ENCODE measurements at places on chromosomes 4 and X.

DNA sequence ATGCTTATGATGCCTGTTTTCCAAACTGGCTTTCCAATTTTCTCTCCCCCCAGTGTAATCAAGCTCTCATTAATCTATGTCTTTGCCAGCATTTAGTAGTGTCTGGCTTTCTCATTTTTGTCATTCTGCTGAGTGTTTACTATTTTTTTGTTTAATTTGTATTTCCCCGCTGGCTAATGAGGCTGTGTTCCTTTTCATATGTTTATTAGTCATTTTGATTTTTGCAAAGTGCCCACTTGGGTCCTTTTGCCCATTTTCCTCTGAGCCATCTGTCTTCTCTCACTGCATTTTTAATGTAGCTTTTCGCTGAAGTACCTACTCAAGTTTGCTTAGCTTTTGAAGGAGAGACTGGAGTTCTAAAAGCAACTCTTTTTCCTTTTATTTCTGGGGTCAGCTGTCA lies 14.7 kb downstream of the DCK start:
- DNase-seq = no peak

DNA sequence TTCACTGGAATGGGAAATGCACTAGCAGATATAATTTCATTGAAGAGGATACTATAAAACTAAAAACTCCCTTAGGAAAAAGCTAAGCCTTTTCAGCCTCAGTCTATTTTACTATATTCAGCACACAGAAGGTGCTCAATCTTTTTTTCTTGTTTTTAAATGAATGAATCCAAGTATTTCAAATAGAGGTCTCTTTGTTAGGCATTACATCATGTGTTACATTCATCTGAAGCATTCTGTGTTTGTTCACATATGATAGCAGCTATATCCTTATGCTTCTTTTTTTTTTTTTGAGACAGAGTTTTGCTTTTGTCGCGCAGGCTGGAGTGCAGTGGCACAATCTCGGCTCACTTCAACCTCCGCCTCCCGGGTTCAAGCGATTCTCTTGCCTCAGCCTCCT lies 278.4 kb downstream of the CAMK2D start:
- no peak for DNase-seq

DNA sequence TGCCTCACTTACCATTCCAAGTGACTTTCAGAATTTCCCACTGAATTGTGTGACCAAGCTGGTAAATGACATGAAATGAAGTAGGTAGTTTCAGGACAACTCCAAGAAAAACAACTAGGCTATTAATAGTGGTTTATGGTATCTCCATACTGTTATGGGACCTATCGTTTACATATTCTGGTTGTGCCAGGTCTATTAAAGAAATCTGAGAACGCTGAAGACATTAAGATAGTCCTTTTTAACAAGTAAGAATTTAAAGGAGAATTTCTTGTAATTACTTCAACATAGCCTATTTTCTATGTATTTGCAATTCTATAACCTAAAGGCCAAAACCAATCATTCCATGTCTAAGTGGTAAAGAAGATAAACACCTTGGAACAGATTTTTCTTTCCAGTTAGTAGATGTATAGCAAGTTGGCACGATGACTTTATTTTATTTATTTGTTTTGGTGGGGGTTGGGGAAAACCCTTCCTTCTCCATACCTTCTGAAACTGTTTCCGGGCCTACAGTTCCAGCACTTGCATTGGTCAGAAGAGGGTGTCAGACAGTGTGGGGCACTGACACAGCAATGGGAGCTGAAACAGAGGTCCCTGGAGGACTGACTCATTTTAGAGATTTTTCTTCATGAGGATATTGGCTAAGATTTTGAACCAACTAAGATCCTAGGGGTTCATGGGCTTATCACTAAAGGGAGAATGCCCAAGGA lies 7.6 kb upstream of the DCLK2 start:
- no peak for DNase-seq

DNA sequence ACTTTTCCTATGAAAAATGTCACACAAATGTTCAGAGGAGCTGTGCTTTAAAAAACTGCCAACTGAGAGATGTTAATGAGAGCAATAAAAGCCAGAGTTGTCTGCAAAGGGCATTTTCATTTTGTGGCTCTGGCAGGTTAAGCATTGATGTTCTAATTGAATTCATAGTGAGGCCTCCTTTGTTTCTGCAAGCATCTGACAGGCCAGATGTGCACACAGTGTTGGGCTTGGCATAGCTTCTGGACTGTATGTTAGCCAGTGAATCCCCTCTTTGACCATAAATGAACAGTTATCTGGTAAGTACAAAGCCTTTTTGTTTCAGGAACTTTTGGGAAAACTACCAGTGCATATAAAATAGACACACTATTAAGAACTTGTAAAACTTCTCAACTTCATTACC lies 81.9 kb downstream of the JADE3 start:
- no peak for DNase-seq

DNA sequence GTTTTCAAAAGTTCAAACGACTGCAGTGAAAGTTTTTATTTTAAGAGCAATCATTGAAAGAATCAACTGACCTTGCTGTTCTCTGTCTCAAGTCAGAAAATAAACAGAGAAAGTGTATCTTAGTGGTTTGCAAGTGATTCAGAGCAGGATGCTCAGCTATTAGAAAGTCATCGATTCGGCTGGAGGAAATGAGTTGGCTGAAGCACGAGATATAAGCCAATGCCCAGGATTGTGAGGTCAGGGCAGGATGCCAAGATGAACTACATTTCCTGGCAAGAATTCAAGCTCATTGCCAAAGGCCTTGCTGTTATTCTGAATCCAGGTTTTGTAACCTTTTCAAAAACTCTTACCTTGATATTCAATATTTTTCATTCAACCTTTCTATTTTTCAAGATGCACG lies 541.4 kb upstream of the BOD1L1 start:
- DNase-seq = no peak

GRCh38 chr4:82371497-82371896 lies 2.3 kb downstream of the HNRNPD start:
- no peak for DNase-seq

DNA sequence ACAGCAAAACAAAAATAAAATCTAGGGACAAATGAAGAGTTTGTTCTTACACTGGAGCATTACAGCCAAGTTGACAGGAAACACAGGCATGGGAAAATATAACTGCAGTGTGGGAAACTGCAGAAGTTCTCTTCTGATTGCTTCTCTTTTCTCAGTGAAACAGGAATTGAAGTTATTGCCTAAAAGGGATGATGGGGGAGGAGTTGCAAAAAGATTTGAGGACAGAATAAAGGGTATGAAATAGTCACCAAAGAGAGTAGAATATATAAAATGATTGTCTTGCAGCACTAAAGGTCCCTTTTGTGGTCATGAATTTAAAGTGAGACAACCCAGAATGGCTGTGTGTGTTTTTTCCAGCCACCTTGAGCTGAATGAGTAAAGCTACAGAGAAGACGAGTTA lies 103.7 kb downstream of the JADE1 start:
- no peak for DNase-seq

DNA sequence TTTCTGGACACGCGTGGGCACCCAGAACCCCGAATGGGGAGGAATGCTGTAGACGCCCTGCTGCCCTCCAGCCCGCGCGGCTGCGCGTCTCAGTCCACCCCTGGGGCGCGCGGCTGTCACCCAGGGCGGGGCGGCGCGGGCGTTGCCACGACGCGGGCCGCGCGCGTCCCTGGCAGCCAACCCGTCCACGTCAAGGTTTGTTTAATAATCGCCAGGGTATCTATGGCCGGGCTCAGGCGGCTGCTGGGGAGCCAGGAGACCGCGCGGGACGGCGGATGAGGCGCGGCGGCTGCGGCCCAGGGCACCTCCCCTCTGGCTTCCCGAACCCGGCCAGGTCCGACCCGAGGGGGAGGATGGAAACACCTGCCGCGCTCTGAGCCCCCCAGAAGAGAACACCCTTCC lies at the start of gene SPATA18:
TSS of gene SPATA18 (plus strand) at position 92 of the 402 bp plus-strand sequence. CDS start 401 bp downstream, outside the sequence.
- no peak for DNase-seq

GRCh38 chr4:26751838-26752237 lies 108.8 kb upstream of the STIM2 start:
- no peak for DNase-seq

GRCh38 chrX:77087529-77088169 lies 359.5 kb upstream of the FGF16 start:
- DNase-seq = no peak

- no peak for DNase-seq
Measured at GRCh38 chr4:75821966-75822365, 80.3 kb downstream of the PPEF2 start.

- DNase-seq = no peak
Measured at GRCh38 chr4:68401231-68401630, 46.0 kb upstream of the TMPRSS11E start.

DNA sequence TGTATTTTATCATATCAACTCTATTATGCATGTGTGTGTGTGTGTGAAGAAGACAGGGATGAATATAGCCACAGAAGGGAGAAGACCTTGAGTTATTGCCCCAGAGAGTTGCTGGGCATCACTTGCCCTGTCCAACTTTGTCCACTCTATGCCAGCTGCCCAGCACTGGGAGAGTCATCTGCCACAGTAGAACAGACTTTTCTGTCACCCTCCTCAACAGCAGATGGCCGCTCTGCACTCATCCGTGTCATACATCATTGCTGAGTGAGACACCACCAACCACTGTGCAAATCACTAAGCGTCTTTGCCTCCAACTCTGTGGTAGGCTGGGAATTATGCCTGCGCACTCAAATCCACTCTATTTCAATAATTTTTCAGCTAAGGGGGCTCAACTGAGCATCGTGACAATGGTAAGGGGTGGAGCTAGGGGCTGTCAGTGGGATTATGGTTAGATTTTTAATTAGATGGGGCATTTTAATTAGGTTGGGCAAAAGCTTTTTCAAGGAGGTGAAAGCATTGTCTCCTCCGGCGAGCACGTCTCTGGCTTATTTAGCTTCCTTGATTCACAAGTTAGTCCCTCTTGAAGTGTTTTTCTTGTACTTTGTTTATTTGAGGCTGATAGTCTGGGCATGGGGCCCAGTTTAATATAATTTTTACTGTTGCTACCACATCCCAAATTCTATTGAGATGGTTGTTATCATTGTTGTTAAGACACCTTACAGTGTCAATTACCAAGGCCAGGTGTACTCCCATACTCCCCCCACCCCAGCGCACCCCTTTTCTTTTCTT lies 100.1 kb upstream of the KLF3 start:
- DNase-seq = no peak

GRCh38 chr4:48361012-48361400 lies 19.7 kb downstream of the SLAIN2 start:
- no peak for DNase-seq

- DNase-seq = no peak
Measured at GRCh38 chr4:7166981-7167700, 25.2 kb upstream of the SORCS2 start.

DNA sequence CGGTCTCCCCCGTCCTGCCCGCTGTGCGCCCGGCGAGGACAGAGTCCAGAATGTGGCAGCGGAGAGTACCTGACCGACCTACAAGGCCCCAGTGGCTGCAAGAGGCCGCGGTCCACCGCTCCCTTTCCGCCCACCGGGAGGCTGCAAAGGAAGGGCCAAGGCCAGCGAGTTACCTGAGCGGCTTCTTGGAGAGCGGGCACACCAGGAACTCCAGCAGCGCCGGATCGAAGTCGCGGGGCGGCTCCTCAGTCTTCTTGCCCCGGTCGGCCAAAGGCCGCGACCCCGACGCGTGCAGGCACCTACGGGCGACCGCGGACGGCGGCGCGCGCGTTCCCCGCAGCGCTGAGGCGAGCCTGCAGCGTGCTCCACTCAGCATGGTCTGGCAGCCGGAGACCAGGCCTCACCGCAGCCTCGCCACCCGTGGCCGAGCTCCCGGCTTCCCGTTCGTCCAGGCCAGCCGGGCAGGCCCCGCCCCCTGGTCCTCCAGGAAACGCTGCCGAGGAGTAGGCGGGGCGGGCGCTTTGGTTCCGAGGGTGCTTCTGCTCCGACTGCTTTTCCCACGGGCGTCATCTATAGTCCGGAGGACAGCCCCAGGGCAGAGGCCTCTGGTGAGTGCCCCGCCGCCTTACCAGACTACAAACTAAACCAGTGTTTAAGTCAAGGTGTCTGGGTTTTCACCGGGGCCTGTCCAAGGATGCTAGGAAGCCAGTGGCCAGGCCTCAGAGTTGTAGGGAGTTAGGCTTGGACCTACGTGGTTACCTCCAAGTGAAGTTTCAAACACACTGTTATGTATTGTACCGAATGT lies at the start of gene PYURF:
TSS of gene PYURF (minus strand) at position 452 of the 805 bp plus-strand sequence. CDS start at position 376, 76 bp downstream.
- DNase-seq = peak; percentile 54

DNA sequence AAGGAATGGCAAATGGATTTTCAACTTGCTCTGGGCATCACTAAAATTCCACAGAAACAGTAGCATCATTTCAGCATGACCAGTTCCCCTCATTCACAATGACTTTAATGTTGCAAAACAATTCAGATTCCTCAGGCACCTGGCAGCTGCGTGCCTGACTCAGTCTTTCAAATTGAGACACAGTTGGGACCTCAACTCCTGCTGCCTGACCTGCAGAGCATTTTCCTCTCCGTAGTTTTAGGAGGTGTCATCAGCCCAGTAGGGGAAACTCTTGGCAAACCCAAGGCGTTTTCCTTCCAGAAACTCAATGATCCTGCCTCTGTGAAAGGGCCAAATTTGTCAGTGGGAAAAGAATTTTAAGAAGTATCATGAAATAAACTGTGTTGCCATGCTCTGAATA lies 388.9 kb downstream of the SPRY1 start:
- no peak for DNase-seq

- no peak for DNase-seq
Measured at GRCh38 chr4:154119317-154119716, 330.4 kb upstream of the SFRP2 start.

DNA sequence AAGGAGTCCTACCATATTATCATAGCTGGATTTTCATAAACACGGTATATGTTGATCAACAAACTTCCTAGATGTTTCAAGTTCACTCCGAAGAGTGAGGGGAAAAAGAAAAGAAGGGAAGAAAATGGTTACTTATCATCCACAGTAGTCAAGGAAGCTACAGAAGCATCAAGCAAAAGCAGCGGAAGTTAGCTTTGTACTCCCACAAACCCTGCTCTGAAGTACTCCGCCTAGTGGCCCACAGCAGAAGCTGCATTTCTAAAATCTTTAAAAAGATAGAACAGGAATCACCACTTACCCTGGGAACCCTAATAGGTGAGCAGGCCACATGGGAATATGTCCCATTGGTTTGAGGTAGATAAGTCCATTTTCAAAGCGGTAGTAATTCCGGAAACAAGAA lies 28.5 kb upstream of the FRG1 start:
- no peak for DNase-seq

- DNase-seq = no peak
Measured at GRCh38 chr4:177105536-177105935, 204.1 kb upstream of the NEIL3 start.

- DNase-seq = no peak
Measured at GRCh38 chrX:25005382-25006185, 10.2 kb downstream of the ARX start.

DNA sequence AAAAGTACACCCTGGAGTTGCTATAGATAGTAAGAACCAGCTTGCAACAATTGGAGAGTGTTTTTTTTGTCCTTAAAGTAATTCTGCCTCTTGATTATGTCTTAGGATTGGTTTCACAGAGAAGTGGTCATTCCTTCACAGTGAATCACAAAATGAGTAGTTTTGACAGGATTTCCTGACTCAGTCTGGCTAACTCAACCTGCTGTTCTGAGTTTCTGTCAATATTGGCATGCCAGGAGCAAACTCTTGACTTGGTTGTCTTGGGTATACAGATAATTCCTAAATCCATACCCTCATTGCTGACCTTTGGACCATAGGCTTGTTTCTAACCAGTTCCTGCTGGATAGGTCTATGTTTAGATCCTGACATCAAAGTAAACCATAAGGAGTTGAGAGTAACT lies 9.4 kb downstream of the FHIP1A start:
- DNase-seq = no peak

Measured in stimulated activated CD8-positive, alpha-beta memory T cell treated with anti-CD3 and anti-CD28 coated beads, Interleukin-4, amount 100 ng/mL, for 1 hour (primary cell).